Activated CD4-positive, alpha-beta T cell treated with anti-CD3 and anti-CD28 coated beads, Interleukin-2, amount 50 U/mL, for 48 hours (primary cell): ENCODE measurements at places on chromosomes 3 and 15.

GRCh38 chr15:59691194-59691805, 2.2 kb upstream of the BNIP2 start:
- peak; percentile 41 for DNase-seq

DNA sequence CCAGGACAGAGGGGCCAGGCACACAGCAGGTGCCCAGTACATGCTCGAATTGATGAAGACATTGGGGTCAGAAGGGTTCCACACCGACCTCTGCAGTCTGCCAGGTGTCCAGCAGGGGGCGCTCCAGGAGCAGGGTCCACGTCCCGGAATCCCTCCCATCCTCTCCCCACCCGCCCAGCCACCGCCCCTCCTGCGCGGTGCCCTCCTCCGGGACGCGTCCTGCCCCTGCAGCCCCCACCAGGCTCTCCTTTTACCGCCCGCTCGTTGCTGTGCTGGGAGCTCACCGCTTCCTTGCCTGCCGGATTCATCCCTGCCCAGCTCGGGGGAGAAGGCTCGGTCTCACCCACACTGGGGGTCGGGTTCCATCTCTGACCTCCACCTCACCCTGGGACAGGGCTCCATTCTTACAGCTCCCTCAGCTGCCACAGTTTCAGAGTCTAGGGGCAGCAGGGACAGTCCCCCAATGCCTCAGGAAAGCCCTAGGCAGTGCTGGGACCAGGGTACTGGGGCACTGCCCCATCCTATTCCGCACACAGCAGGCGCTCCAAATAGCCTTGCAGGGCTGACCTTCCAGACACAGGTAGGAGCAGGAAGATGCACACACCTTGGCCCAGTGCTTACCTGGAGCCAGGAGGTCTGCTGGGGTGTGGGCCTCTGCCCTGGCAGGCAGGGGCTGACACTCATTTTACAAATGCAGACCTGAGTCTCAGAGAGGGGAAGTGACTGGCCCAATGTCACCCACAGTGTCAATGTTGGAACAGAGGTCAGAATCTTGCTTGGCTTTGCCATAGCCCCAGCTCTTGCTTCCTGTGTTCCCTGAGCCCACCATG, 31.0 kb downstream of the GRIP2 start:
- peak; percentile 84 for DNase-seq

DNA sequence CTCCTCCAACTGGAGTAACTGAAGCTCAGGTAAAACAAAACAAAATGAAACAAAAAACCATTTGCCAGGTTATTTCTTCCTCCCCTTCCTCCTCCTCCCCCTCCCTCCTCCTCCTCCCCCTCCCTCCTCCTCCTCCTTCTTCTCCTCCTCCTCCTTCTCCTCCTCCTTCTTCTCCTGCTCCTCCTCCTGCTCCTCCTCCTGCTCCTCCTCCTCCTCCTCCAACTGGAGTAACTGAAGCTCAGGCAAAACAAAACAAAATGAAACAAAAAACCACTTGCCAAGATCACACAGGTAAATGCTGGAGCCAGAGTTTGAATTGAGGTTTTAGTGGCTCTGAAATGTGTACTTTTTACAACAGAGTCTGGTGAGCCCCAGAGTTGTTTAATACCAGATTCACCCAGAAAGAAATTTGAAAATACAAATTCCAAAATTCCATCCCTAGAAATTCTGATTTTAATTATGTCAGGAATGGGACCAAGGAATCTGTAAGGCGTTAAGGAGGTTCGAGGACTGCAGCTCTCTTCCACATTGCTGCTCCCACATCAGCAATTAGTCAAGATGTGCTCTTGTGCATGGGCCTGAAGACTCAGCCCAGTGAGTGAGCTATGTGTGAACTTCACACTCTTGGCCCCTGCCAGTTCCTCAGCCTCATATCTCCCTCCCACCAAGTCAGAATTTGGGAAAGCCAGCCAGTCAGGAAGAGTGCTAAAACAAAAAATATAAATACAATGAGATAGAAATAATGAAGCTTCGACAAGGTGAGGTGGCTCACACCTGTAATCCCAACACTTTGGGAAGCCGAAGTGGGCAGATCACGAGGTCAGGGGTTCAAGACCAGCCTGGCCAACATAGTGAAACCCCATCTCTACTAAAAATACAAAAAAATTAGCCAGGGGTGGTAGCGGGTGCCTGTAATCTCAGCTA, 31.6 kb upstream of the ZNF770 start:
- DNase-seq: no peak

DNA sequence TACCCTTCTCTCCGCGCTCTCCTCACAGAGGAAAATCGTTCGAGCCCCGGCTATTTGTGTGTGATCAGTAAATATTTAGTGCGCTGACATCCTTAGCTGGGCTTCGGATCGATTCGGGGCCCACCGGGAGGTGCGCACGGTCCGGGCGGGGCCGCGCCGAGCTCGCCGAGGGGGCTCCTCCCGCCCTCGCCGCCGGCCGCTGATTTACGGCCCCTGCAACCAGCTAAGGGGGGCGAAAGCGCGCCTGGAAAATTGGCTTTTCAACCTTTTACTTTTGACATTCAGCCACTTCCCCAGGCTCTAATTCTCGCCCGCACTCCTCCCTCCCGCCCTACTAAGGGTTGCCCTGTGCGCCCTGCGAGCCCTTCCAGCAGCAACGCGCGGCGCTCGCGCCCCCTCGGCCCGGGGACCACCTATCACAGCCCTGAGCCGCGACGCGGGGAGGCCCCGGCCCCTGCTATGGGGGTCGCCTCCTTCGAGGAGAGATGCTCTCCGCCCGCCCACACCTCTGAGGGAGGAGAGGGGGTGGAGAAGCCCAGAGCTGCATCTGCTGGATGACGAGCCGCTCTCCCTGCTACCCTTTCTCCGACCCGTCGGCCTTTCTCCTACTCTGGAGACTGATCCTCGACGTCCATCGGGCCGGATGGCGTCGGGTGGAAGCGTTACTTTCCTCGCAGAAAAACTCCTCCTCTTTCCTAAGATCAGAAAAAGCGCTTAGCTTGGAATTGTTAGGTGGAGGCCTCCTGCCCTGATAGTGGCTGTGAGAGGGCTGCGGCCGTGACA, 7.8 kb upstream of the NR2F2 start:
- DNase-seq: no peak

DNA sequence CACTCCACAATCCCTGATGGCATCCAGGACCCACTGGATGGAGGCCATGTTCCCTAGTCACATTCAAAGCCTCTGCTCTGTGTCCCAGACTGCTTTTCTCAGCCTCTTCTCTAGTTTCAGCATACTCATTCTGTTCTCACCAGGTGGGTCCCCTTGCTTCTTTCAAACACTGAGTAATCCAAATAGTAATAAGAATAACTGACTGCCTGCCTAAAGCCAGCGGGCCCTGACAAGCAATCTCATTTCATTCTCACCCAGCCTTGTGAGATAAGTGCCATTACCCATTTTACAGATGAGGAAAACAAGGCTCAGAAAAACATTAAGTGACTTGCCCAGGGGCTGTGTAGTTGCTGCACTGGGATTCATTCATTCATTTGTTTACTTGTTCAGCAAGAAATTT, 25.4 kb downstream of the MAPKAPK3 start:
- DNase-seq: no peak

- no peak for DNase-seq
Observed at GRCh38 chr15:74829486-74829885, 3.1 kb downstream of the CPLX3 start.

GRCh38 chr3:60136601-60137000, 1086.8 kb upstream of the CFAP20DC start:
- DNase-seq: no peak

- no peak for DNase-seq
Observed at GRCh38 chr3:4006288-4006687, 207.1 kb downstream of the LRRN1 start.
